CD4-positive, alpha-beta T cell treated with Interleukin-10 for 1 hour (primary cell): ENCODE measurements at places on chromosomes 11 and 22.

- peak; percentile 87 for DNase-seq
Measured at GRCh38 chr22:39174498-39175352, 22.2 kb upstream of the CBX7 start.

- DNase-seq: no peak
Measured at GRCh38 chr22:31626427-31627150, 35.4 kb downstream of the PISD start.

DNA sequence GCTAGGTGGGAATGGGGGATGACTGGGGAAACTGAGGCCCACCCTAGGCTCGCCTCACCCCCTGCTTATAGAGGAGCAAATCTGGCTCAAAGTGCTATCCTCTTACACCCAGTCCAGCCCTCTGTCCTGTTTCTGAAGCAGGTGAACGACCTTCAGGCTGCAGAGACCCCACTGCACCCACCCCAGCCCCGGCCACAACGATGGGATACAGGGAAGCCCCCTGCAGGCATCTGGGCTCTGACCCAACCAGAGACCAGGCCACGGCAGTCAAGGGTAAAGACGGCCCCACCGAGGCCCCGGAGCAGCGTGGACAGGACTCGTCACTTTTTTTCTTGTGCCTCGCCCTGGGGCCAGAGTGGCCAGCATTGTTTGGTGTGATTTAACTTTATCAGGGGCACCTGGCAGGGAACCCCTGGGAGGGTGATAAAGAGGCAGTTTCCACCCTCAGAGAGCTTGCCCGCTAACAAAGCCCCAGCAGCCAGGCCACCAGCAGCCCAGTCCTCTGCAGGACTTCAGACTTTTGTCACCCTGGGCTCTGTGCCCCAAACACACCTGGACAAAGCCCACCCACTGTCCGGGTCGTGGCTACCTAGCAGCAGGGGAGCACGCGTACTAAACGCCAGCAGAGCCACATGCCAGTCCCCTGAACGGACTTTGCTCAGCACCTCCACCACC is 612.6 kb downstream of the TBC1D22A start:
- DNase-seq: no peak

- no peak for DNase-seq
Measured at GRCh38 chr11:76830639-76831327, 29.9 kb upstream of the ACER3 start.

GRCh38 chr11:2398664-2399355 is 1.7 kb upstream of the TSSC4 start:
- DNase-seq: no peak

GRCh38 chr11:104522650-104523049 is 358.7 kb upstream of the PDGFD start:
- no peak for DNase-seq

- DNase-seq: no peak
Measured at GRCh38 chr11:46381819-46382645, 563 bp downstream of the MDK start.

GRCh38 chr11:58286249-58286648 is 18.2 kb upstream of the OR10W1 start:
- peak; percentile 1 for DNase-seq

DNA sequence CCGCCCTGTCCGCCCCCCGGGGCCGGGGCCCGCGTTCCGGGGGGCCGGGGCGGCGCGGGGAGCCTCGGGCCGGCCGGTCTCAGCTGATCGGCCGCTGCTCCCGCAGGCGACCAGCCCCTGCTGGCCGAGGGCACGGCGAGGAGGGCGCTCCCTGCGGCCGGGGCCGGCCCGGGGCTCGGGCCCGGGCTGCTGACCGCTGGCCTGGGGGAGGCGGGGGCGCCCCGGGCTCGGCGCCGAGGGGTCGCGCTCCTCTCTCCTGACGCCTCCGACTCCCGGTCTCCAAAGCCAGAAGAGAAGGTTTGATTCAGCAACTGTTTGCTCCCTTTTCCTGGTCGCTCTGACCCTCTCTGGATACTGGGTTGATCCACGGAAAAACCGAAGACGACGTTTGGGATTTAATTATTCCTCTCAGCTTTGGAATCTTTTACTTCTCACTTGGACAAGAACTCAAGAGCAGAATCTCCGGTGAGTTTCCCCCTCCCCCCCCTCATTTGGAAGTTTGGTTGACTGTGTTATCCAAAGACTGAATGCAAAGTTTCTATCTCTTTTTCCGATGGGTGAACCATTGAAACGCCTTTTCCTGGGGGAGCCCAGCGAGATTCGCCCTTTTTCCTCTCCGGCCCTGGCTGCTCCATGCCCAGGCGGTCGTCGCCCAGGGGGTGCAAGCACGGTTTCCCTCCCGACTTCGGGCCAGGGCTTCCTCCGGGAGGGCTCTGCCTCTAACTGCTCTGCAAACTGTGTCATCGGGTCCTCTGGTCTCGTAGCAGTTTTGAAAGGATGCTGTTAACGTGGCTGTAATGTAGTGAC is 725 bp downstream of the KDM2A start:
- no peak for DNase-seq

DNA sequence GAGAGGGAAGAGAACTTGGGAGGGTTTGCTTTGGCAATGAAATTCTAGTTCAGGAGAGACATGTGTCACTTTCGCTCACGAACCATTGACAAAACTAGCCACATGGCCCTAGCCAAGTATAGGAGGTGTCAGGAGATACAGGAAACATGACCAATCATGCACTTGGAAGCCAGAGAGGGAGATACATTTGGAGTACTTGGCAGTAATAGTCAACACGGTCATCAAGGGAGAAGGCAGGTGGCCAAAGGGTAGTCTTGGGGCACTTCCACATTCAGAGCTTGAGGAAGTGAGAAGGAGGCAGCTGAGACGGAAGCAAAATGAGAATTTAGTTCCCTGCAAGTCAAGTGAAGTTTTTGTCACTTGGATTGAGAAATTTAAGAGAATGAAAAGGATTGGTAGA is 26.4 kb upstream of the KIRREL3 start:
- no peak for DNase-seq
